ENCODE measurements at places on chromosomes 11 and 22. TPM values are rescaled to one million over a fixed set of nuclear protein-coding genes. Genes with fewer than 3 reads are reported as not detected.

DNA sequence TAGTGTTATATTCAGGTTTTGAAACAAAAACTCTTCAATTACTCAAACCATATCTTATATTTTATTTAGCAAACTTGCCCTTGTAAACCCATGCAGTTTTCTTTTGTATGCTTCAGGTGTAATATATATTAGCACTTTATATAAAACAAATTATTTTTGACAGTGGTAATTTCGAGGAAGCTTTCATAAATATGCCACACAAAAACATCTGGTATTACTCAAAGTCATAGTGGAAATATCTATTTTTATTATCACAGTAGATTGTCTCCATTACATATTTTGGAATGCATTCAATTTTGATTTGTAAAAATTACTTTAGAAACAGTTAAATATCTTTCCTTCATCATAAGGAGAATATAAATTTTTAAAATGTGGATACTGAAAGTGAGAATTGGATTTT is 89.1 kb upstream of the FIBIN start:
- no peak for DNase-seq

DNA sequence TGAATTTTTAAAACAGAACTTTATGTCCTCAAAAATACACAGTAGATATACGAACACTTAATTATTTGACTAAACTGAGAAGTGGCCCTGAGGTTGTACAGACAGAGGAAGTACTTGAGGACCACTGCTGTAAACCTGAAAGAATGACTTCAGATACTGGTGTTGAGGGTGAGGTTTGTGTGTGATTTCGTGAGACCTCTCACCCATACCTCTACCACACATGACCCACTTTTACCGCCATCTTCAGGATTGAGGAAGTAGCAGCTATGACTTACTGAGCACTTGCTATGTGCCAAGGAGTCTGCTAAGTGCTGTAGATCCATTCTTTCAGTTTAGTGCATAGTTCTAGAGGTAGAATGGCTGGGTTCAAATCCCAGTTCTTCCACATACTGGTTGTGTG is 21.9 kb downstream of the MMP13 start:
- no peak for DNase-seq

- peak; percentile 53 for DNase-seq
These were observed 8.5 kb downstream of the YPEL4 start for GRCh38 chr11:57641011-57641807.

DNA sequence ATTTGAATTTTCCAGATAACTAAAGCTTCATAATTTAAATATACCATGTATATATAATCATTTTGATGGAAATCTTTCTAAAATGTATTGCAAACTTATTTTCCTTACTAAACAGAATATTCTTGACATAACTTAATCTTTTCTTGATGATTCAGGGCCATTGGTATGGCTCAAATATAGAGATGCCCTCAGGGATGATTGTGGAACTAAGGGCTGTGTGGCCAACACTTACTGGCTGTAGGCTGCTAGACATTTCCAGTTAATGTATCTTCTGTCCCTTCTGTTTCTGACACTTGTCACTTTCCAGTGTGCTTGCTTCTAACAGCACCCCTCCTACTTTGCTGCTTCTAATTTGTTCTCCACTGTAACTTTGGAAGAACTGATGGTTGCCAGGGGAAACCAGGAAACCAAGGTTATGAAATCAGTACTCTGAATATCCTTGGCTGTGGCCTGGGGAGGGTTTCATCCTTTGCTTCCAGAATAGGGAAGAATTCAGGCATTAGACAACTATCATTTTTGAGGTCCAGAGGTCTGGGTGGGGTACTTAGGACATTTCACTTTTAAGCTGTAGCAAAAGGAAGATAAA is 697.2 kb downstream of the ETS1 start:
- no peak for DNase-seq

- DNase-seq: no peak
These were observed 24.9 kb downstream of the TCP11L1 start for GRCh38 chr11:33064033-33064825.

GRCh38 chr11:12938590-12939247 is 70.4 kb upstream of the RASSF10 start:
- DNase-seq: no peak

DNA sequence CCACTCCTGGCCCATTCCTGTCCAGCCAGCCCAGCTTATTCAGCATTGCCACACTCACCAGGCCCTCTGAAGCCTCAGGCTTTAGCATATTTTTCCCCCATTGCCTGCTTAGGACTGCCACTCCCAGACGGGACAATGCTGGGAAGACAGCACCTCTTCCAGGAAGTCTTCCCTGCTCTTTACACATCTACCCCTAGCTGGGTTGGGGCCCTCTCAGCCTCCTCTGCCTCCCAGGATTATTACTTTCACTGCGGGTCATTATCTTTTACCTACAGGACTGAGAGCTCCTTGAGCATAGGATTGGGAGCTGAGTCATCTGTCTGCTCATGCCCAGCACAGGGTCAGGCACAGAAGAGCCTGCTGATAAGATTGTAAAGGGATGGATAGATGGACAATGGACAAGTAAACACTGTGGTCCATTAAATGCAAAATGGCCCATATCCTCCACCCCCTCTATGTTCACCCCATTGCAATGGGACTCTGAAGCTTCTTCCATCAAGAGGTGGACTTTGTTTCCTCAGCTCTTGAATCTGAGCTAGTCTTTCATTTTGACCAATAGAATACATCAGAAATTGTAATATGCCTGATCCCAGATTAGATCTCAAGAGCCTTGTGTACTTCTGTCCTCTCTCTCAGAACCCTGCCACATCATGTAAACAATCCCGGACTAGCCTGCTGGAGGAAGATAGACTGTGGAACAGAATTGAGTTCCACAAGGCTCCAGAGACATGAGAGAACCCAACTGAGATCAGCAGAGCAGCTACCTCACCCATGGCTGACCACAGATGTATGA is 32.0 kb upstream of the LRRC32 start:
- DNase-seq: no peak

FAM83F gene
- 5.2 TPM for total RNA-seq

CRACR2B gene
- total RNA-seq: 31.0 TPM

Data from left ventricle myocardium superior (tissue), 1 donor.